Activated T-cell treated with anti-CD3 and anti-CD28 coated beads, Interleukin-2, amount 50 U/mL, for 72 hours (primary cell): ENCODE measurements at places on chromosomes 3 and 15.

GRCh38 chr15:79538527-79538926 lies 106.4 kb downstream of the MINAR1 start:
- no peak for DNase-seq

DNA sequence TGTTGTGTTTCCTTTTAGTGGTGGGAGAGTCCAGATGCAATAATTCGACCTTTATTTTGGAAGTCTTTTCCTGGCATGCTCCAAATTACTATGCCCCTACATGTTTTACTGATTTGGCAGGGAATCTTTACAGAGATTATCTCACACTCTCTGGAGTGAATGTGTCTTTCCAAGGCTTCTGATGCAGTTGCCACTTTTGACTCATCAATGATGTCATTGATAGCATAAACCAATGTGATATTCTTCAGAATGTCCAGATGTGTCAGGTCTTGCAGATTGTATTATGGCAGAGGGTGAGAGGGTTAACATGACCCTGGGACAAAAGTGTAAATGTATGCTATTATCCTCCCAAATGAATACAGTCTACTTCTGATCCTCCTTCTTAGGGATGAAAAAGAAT lies 9.7 kb downstream of the RTP4 start:
- no peak for DNase-seq

GRCh38 chr15:59917504-59918157 lies 86.5 kb upstream of the FOXB1 start:
- peak; percentile 85 for DNase-seq

- no peak for DNase-seq
These were observed 4.4 kb upstream of the CD200R1 start for GRCh38 chr3:112979244-112979832.
